ENCODE measurements at places on chromosomes 3 and 15.

GRCh38 chr15:26866298-26867199 lies at the start of gene GABRA5:
Gene GABRA5 (plus strand): TSS chr15:26867062. CDS start chr15:26869249, 2,187 bp downstream.
- no peak for DNase-seq

DNA sequence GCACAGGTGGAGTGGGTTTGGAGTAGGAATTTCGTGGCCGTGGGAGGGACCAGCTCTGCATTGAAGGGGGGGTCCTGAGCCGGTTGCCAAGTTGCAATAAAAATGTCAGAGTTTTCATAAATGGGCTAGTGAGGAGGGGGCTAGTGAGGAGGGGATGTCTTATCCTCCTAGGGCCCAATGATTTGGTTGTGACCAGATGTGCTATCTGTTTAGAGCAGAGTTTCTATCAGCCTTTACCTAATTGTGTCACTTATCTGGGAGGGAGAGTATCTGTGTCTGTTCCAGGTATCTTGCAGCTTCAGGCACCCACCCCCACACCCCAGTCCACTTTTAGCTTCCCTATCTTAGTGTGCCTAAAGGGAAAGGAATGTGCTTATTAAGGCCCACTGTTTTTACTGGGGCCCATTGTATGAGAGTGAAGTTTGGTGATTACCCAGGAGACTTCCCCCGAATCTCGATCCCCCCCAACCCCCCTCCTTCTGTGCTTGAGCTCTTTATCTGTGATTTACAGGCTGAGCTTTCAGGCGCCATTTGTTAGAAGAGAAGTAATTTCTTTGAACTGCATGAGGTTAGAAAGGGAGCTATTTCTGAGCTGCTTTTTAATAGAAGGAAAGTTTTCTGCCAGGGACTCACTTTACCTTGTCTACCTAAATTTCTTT lies 42.6 kb downstream of the PPCDC start:
- DNase-seq = no peak

DNA sequence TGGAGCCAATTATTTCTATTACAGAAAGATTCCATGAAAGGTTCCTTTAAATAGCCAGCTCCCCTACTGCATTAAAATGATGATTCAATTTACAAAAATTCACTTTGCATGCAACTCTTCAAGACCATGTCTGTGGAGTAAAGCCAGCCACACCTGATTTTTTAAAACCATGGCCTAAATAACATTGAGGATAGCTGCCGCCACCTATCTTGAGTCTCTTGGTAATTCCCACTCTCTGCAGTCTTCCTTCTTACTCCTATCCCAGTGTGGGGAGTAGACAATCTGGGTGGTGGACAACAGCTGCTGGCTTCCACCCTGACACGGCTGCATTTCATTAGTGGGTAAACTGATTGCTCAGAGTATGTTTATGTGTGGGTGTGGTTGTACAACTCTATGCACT lies 10.7 kb downstream of the LRTM1 start:
- no peak for DNase-seq

- no peak for DNase-seq
Measured at GRCh38 chr3:10994306-10994705, 1.8 kb downstream of the SLC6A1 start.

- no peak for DNase-seq
Measured at GRCh38 chr3:124261306-124261705, 269.4 kb upstream of the ROPN1 start.

DNA sequence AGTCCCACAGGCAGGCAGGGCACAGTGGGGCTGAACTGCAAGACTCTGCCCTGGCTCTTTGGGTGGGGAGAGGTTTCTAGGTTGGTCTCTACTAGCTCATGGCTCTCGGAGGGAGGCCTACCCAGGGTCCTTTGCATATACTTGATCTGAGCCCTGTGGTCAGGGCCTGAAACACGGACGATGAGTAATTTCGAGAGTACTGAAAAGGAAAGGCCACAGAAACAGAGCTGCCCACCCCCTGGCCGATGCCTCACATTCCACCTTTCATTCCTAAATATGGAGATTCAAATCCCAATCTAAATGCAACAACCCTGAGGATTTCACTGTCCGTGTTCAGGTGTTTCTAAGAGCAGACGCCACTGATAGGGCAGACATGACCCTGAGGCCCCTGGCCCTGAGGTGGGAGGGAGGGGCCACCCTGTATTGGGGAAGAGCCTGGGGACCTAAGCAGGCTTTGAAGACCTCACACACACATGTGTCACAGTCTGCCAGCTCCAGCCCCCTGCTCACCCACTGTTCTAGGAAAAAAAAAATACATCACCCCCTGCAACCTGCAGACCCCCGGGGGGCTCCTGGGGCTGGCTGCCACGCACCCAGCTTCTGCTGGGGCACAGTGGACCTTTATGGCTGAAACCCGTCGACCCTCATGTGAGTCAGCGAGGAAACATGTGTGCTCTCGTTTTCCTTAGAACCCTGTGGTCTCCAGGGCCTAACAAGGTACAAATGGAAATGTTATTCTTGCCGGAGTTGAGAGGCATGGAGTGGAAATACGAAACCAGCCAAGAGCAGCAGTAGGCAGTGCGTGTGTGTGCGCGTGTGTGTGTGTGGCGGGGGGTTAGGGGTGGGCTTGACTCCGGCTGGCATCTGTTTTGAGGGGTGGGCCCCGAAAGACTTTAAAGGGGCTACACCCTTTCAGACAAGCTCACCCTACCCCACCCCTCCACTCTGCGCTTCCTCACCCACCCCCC lies 112.7 kb downstream of the CHSY1 start:
- no peak for DNase-seq

DNA sequence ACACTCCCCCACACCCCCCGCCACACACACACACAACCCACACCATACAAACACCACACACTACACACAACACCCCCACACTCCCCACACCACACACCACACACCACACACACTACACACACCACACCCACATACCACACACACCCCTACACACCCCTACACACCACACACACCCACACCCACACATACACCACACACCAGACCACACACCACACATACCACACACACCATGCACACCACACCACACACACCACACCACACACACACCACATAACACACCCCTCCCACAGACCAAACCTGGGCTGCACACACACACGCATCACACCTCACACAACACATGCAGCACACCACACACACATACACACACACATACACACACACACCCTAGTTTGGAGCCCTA lies 1.8 kb upstream of the RASGRF1 start:
- no peak for DNase-seq

DNA sequence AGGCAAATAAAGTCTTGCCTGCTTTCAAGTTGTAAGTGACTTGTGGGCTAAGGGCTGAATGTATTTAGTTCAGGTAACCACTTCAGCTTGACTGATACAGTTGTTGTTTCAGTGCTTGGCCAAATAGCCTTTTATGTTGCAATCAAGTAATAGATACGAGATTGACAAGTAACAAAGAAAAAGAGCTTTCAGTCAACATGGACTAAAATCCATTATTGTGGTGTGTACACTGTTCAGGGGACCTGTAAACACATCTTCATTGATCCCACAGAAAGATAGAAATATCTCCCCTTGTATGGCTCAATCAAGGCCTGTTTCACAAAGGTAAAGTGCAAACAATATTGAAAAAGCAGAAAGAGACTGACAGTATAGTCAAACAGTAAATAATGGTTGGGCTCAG lies 224.8 kb upstream of the TMCO5A start:
- no peak for DNase-seq

DNA sequence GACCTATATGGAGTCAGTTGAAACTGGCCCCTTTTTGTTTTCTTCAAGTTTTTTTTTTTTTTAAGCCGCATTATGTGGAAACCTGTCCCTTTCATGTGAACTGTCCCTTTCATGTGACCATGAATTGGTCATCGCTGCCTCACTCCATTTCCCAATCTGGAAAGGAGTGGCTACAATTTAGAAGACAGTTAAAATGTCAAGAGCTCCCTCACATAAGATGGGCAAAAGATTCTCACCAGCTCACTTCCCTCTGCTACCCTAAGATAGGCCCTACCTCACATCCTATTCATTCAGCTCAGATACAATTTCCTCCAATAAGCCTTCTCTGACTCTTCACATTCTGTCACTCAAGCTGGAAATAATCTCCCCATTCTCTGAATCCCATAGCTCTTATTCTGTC lies 111.3 kb upstream of the BCL6 start:
- no peak for DNase-seq

DNA sequence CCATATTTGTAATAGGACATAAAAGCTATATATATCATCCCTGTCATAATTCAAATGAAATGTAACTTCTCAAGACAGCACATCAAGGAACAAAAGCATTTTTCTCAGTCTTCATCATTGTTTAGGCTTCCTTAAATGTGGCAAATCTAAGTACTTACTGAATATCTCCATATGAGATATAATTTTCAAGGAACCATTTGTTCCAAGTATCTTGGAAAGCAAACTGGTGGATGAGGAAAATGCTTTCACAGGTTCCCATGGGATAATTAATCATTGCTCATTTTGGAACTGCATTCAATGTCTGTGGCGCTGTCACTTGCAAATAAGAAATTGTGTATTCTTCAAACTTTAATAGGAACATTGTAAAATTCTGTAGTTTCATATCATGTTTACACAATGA lies 52.6 kb upstream of the ZNF385D start:
- no peak for DNase-seq

DNA sequence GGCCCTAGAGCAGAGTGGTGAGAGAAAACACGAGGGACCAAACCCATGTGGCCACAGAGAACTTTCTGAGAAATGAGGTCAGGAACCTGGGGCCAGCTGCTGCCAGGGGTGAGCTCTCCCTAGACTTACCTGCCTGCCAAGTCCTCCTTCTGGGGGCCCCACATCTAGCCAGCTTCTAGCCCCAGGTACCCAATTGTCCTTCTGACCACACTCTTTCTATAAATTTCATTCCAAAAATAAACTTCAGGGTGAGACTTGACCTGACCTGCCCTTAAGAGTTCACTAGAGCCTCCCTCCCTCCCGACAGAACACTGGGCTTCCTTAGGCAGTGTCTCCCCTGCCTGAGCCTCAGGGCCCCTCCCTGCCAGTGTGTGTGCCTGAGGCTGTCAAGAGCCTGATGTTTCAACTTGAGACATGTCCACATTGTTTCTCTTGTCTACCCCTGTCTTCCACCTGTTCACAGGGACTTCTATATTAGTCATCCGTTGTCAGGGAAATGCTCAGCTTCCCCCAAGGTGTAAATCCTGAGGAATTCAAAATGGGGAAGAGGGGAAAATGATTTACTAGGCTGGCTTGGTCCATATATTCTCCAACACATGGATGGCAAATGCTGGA lies 312.8 kb upstream of the TLE3 start:
- DNase-seq = no peak

- no peak for DNase-seq
Measured at GRCh38 chr3:98964784-98965183, 63.3 kb upstream of the DCBLD2 start.

DNA sequence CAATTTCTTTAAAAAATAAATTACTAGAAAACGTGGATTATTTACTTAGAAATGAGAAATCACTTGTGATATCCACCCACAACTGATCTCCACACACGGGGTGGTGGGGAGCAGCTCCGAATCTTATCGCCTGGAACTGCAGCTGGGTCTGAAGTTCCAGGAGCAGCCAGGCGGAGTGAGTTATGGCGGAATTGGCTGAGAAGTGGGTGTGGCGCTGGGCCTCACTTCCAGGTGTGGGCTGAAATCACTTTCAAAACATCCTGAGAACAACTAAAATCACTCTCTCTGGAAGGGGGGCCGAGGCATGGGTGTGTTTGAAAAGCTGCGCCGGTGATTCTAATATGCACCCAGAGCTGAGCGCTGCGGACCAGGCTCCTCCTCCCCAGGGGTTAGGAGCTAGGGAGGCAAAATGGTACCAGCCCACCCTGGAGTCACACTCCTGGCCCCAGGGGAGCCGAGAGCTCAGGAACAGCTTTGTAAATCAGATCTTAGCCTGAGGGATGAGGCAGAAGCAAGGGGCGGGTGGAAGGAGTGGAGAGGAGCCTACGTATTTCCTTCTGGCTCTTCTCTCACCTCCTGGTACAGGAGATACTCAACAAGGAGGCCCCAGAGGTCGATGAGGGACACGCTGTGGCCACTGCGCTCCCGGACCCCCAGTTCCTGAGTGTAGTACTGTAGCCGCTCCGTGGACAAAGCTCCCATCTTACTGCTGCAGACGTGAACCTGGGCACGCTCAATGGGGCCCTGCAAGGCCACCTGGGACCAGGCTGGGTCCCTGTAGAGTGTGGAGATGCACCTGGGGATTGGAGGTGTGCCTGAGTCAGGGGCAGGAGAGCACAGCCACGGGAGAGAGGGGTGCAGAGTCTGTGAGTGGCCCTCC lies 9.6 kb downstream of the PLA2G4F start:
- no peak for DNase-seq

- DNase-seq = no peak
Measured at GRCh38 chr15:65057549-65057940, 10.2 kb downstream of the RASL12 start.

DNA sequence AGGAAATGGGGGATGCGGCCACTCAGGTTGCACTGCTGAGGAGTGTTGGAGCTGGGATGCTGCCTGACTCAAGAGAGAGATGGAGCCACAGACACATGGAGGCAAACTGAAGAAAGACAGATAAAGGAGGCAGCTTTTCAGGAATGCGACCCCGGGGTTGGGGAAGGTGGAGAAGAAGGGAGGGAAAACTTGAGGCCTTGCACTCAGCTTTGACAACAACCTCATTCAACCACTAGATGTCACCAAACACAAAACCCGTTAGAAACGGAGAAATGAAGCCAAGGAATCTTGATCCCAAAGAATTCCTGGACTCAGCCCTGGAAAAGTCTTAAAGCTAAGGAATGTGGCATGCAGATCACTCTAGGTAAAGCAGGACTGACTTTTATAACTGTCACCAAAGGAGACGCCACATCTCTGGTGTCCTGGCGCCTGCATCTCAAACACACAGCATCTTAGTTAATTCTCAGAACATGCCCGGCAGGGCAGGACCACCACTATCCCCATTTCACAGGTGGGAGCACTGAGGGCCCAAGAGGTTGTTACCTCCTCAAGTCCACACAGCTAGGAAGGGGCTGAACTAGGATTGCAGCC lies 59.6 kb upstream of the LMCD1 start:
- DNase-seq = no peak

GRCh38 chr3:134886991-134887390 lies 91.9 kb downstream of the EPHB1 start:
- DNase-seq = no peak

GRCh38 chr3:146814601-146815315 lies 209.6 kb upstream of the PLSCR5 start:
- DNase-seq = no peak

GRCh38 chr15:49412797-49413196 lies 10.2 kb upstream of the FGF7 start:
- no peak for DNase-seq

All from thymus (tissue), 14 donors.